Esophagus squamous epithelium (tissue), 5 donors: ENCODE measurements at places on chromosomes 6 and 20.

- no peak for DNase-seq
Measured at GRCh38 chr20:34997131-34997561, 41.5 kb downstream of the MYH7B start.

DNA sequence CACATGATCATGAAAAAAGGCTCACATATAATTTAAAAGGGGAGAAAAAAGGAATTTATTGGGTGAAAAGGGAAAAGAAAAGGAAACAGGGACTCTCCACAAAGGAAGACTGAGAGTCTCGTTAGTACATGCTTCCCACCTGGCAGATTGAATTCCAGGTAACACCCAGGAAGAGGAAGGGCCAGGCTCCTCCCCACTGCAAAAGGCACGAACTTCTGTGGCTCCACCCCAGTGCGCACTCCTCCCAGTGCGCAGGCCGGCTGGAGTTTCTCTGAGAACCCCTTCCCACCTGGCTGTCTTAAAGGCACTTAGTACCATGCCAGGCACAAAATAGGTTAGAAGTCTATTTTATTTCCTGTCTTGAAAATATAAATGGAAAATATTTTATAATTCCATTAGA is 129.8 kb downstream of the COL12A1 start:
- no peak for DNase-seq

DNA sequence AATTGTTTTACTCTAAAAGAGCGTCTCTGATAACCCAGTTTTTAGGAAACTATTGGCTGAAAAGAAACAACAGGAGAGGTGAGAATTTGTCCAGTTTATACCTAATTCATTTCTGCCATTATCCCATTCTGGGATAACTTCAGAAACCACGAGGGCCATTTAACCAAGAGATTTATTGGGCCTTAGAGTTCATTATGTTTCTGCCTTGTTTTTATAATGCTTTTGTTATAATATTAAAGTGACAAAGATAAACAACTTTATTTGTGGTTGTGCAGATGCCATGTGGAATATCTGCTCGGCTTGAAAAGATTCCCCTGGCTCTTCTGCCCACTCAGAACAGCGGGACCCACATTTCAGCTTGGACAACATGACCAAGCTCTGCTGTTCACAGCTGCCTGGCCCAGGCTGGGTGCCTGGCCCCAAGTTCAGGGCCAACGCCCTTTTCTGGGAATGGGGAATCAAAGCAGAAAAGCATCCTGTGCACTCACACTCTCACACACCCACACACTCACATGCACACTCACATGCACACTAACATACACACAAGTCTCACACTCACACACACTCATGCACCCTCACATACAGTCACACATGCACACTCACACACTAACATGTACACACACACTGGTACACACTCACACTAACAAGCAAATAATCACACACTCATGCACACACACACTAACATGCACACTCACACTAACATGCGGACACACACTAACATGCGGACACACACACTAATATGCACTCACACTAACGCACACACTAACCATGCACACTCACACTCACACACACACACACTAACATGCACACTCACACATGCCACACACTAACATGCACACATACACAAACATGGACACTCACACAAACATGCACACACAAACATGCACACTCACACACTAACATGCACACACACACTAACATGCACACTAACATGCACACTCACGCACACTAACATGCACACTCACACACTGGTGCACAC is 86.7 kb upstream of the NEDD9 start:
- DNase-seq, result no peak

- DNase-seq, result no peak
Measured at GRCh38 chr6:323730-324088, 31.4 kb downstream of the DUSP22 start.

GRCh38 chr6:108365478-108365877 is 70.6 kb downstream of the AFG1L start:
- no peak for DNase-seq

DNA sequence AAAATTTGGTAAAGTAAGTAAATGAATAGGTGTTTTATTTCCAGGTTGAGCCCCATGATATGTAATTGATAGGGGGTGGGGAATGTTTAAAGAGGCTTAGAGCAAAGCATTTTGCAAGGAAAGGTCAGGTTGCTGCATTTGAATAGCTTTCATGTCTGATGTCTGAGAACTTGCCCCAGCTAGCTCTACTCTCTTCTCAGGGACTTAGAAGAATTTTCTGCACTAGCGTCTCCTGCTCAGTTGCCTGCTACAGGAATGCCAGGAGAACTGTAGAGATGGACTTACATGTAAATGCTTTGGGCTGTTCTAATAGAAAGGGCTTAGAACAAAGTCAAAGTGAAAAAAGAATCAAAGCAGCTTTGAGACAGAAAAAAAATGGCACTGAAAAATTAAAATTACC is 35.5 kb downstream of the TRMT6 start:
- DNase-seq, result no peak

DNA sequence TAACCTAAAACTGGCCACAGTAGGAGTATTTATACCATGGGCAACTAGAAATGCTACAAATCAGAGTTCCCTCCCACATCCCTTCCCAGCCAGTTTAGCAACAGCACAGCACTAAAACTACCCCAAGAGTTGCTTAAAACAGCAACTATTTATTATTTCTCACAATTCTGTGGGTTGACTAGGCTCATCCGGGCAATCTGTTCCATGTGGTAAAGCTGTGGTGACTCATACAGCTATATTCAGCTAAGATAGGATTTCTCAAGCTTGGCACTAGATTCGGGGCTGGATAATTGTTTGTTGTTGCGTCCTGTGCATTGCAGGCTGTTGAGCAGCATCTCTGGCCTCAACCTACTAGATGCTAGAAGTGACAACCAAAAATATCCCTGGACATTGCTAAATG is 8.6 kb upstream of the HECA start:
- no peak for DNase-seq

GRCh38 chr6:82095091-82095490 is 152.5 kb downstream of the IBTK start:
- DNase-seq, result no peak

- no peak for DNase-seq
Measured at GRCh38 chr6:47405273-47405672, 72.3 kb upstream of the CD2AP start.

DNA sequence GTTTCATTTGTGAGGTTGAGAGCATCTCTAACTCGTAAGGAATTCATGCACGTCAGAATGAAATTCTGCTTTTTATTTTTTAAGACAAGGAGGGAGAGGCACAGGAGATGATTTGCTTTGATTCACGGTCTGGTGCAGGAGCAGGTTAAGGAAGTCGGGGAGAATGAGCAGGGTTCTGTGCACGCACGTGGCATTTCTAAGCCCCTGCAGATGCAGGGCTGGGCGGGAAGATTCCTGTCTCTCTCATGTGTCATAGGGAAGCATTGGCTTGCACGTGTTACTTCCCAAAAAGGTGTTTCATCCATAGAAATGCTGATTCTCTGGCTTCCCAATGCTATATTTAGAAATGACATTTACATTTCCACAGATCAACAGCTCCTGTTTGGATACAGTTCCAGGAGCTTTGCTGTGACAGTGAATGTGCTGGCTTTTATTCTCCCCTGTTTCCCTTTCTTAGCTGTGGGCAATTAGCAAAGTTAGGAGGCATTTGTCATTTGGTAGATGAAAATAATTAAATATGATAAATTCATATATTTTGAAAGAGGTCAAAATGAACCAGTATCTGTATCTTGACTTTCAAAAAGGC is 119.7 kb upstream of the ZFP64 start:
- DNase-seq, result no peak

- DNase-seq, result no peak
Measured at GRCh38 chr20:24850176-24850575, 98.9 kb upstream of the CST7 start.

GRCh38 chr6:128007658-128008057 is 106.8 kb upstream of the THEMIS start:
- DNase-seq, result no peak

- no peak for DNase-seq
Measured at GRCh38 chr20:57165427-57166004, 100.9 kb downstream of the BMP7 start.
